ENCODE measurements at places on chromosomes 6 and 20.

- no peak for DNase-seq
These were observed 737.4 kb downstream of the KIF16B start for GRCh38 chr20:15835811-15836210.

- no peak for DNase-seq
These were observed 35.4 kb upstream of the SYNCRIP start for GRCh38 chr6:85678026-85678601.

DNA sequence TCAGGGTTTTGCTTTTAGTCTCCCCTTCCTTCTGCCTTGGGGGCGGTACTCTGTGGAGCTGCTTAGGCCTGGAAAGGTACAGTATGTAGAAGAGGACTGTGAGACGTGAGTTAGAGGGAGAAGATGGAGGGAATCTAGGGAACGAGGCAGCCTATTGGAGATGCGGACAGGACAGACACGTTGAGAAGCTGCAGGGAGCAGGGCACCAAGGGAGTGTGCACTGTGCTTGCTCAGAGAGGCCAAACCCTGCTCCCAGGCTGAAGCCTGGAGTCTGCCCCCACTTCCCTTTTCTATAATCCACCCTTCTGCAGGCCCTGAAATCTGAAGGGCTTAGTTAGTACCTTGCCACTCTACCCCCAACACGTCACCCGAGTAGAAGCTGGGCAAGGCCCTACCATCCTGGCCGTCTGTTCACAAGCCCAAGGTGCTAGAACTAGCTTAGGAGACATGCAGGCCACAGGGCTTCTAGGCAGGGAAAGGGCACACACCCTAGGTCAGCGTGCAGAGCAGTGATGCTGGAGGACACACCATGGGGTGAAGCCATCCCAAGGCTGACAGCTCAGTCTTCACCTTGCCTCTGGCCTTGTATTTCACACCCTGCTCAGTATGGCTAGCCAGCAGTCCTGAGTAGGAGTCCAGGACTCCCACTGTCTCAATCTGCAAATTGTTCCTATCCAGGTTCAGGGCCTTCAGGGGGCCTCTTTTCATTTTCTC is 6.9 kb downstream of the TP53INP2 start:
- DNase-seq, result no peak

GRCh38 chr6:77463308-77463860 is at the start of gene HTR1B:
Gene HTR1B (minus strand): TSS chr6:77463491. CDS start chr6:77463403, 88 bp downstream.
- no peak for DNase-seq

GRCh38 chr6:36702656-36703055 is 5.0 kb downstream of the RAB44 start:
- no peak for DNase-seq

- peak; percentile 39 for DNase-seq
These were observed 43.1 kb downstream of the E2F3 start for GRCh38 chr6:20444786-20445271.

GRCh38 chr6:72522735-72523141 is 99.1 kb upstream of the KCNQ5 start:
- DNase-seq, result no peak

DNA sequence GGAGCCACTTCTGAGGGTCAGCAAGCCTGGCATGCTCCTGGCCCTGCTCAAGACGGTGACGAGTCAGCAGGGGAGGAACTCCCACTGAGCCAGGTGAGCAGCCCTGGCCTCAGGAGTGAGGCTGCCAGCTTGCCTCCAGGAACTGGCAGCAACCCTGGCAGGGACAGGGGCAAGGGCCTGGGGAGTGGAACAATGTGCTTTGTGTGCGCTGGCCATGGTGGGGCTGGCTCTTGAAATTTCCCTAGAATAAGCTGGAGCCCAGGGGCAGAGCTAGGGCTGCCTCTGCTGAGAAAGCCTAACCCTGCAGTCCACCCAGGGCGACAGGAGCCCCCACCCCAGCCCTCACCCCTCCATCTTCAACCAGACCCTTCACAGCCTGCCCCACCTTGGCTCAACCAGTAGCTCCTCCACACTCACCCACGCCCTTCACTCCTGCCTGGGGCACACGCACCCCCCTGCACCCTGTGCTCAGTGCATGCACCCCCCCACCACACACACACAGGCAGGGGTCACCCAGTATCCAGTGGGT is 88.0 kb downstream of the MRPL14 start:
- no peak for DNase-seq

DNA sequence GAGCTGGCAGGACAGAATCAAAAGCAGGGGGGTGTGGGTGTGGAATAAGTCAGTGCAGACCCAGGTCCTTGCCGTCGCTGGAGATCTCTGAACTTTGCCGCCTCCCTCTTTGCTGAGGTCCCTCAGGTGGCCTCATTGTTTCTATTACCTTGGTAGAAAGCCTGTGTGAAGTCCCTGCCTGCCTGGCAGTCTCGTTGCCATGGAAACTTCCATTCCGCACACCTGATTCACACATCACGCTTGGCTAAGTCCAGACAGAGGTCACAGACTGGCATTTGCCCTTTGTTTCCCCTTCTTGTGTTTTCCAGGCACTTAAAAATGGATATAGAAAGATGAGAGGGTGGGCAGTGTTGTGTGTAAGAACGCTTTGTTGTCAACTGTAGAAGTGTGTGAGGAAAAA is 260.6 kb downstream of the PRL start:
- DNase-seq, result no peak

- no peak for DNase-seq
These were observed 51.9 kb downstream of the CBFA2T2 start for GRCh38 chr20:33541797-33542196.

GRCh38 chr6:132400883-132401617 is at the start of gene MOXD1:
Gene MOXD1 (minus strand): TSS chr6:132401475. CDS start chr6:132401426, 49 bp downstream.
- no peak for DNase-seq

DNA sequence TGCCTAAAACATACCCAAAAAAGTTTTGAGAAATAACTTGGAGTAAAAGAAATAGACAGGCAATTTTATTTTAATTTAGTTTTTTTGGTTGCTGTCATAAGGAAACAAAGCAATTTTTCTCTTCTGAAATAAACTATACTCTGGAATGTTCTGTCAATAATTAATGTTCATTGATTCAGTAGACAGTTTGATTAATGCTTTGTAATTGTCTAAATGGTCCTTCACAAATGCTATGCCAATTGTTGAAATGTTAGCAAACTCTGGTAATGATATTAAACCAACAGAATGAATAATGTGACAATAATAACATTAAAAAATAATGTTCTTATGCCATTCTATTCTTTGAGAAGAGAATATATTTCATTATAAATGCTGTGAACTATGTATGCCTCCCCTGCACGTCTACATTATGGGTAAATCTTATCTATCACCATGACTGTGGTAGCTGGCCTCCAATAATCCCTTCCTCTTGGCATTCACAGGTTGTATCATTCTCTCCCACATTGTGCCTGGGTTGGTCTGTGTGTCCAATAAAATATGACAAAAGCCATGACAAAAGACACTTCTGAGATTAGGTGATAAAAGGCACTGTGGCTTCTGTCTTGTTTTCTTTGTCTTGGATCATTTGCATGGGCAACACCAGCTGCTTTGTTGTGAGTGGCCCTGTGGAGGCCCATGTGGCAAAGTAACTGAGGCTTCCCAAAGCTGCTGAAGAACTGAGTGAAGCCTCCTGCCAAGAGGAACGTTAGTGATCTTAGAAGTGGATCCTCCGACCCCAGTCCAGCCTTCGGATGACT is 25.1 kb downstream of the IL20RA start:
- no peak for DNase-seq

- DNase-seq, result no peak
These were observed 59.6 kb upstream of the DDR1 start for GRCh38 chr6:30824698-30825097.

DNA sequence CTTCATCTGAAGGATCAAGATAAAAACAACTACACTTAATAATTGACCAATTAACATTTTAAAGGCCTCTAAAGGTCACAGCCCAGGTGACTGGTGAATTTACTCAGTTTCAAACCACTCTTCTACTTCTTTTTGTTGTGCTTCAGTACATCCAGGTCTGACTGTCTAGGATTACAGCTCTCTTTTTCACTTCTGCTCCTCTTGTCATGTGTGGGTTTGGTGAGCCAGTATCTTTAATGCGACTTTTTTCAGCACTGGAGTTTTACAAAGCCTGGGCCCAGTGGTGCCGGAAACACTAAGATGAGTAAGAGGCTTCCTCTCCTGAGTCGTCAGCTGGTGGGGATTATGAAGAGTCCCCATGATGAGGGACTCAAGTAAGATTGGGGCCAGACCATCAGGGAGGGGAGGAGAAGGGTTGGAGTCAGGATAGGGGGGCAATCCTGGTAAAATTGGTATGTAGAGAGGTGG is 27.0 kb downstream of the HECA start:
- DNase-seq, result peak; percentile 32

- DNase-seq, result no peak
These were observed 782.9 kb downstream of the PTPRT start for GRCh38 chr20:42406826-42407225.

- peak; percentile 62 for DNase-seq
These were observed 9.8 kb downstream of the SYNGAP1 start for GRCh38 chr6:33429750-33430052.

DNA sequence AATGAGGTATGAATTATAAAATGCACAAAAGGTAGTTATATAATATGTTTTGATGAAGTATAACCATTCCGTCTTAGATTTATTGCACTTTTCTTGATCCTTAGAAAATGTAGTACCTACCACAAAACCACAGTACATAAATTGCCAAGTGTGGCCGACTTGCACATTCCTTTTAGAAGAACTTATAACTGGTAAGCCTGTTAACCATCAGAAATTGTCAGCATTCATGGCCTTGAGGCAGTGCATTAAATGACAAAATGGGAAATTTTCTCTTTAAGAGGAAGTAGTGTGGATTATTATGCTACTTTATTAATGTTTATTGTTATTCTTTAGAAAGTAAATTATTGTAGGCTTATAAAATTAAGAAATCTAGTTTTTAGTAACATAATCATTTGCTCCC is 29.6 kb downstream of the TAB2 start:
- DNase-seq, result no peak

- DNase-seq, result no peak
These were observed 5.1 kb upstream of the RBCK1 start for GRCh38 chr20:402898-403581.

DNA sequence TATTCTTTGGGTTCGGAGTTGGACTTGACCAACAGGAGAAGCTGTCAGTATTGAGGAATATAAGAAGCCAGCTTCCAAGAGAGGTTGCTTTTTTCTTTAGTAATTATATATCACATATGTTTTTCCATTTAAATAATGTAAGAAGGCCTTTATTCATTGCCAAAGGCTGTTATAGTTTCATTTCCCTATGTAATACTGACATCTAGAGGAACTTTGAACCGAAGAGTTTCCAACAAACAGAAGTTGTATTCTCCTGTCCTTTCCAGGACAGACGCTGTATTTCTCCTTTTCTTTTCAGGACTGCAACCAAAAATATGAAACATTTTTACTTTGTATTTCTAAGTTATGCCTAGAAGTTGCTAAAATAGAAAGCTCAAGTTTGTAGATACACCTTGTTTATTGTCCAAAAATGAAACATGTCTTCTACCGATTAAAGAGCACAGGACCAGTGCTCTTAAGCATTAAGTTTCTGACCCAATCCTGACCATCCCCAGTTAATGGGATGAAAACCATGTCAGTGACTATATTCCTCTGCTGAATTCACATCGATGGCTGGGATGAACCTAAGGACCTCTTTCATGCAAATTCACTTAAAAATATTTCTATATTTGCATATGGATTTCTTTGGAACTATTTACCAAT is 55.1 kb downstream of the MYLK4 start:
- no peak for DNase-seq

GRCh38 chr6:27295301-27296079 is 16.6 kb downstream of the POM121L2 start:
- DNase-seq, result no peak

All from CD4-positive, alpha-beta T cell treated with Interferon alpha-2 for 1 hour (primary cell).